Dermis blood vessel endothelial cell (primary cell): ENCODE measurements at places on chromosomes 4 and X. TPM values are rescaled to one million over a fixed set of nuclear protein-coding genes. Genes with fewer than 3 reads are reported as not detected.

Gene DOK7
- 0.17 TPM in 1 of 2 replicates, not detected in the other for total RNA-seq

Gene COL25A1
- total RNA-seq, result 0.14 and 0.68 TPM in 2 replicates

Gene GALNT7
- total RNA-seq, result 29.3 and 53.8 TPM in 2 replicates

Gene PAGE2B
- total RNA-seq, result not detected in 2 replicates

Gene ADH4
- not detected in 2 replicates for total RNA-seq

Gene IQCM
- not detected in 2 replicates for total RNA-seq

Gene TECRL
- total RNA-seq, result not detected in 2 replicates

Gene PAGE5
- not detected in 2 replicates for total RNA-seq

Gene PLK4
- 7.1 and 25.7 TPM in 2 replicates for total RNA-seq

Gene AKAP4
- not detected in 2 replicates for total RNA-seq

Gene CXCL10
- 0.14 and 1.4 TPM in 2 replicates for total RNA-seq

Gene BGN
- 27.4 and 53.9 TPM in 2 replicates for total RNA-seq

Gene BEX2
- total RNA-seq, result 0.56 and 0.68 TPM in 2 replicates
